ENCODE measurements at places on chromosomes 11 and 22.

DNA sequence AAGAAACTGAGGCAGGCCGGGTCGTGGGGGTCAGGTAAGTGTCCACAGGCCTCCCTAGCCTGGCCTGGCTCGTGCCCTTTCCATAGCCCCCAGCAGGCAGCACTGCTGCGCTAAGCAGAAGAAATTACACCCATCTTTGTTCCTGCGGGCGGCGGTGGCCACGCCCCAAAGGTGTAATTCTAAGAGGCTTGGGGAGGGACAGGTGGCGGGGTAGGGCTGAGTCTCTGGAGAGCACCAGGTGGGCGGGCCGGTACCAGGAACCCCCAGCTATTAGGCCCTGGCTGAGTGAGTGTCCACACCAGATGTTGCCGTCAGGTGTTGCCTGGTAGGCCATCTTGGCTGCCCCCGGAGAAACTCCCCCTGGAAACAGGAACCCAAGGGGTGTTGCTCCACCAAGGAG lies 12.3 kb upstream of the ARAP1 start:
- DNase-seq, result no peak

GRCh38 chr11:14315130-14315529 lies 43.9 kb downstream of the RRAS2 start:
- DNase-seq, result no peak

DNA sequence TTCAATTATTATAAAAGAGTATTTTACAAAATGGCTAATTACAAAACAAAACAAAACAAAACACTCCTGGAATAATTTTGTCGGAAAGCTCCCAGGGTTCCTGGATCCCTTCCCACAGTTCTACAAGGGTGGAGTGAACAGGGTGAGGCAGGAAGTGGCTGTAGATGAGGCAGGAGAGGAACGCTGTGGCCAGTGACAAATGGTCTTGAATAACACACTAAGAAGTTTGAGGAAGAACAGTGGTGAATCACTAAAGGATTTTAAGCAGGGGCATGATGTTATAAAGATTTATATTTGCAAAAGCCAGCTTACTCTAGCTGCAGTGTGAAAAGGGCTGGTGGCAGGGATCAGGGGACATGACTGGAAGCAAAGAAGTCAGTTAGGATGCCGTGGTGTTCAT lies 33.8 kb upstream of the APOA1 start:
- no peak for DNase-seq

- DNase-seq, result no peak
Observed at GRCh38 chr11:126978911-126979310, 21.7 kb downstream of the KIRREL3 start.

- no peak for DNase-seq
Observed at GRCh38 chr11:1165256-1166041, 7.7 kb downstream of the MUC5AC start.

DNA sequence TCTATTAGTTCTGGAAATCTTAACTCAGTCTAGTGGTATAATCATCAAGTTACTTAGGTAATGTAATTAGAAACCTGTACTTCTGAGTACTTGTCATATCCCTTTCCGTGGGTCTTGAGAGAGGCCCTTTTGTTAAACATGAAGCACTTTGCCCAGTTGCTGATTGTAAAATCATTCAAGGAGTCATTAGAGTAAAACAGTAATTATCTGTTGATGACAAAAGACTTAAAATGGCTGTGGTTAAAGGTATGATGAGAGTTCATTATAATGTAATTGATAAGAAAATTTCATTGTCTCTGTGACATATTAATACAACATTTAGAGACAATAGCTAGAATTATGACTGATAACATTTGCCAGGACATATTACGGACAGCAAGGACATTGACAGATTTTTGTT lies 34.3 kb downstream of the PRR5L start:
- no peak for DNase-seq

- no peak for DNase-seq
Observed at GRCh38 chr22:43889860-43890253, 2.0 kb downstream of the PNPLA5 start.

GRCh38 chr22:37139762-37140161 lies 10.0 kb downstream of the IL2RB start:
- DNase-seq, result no peak

DNA sequence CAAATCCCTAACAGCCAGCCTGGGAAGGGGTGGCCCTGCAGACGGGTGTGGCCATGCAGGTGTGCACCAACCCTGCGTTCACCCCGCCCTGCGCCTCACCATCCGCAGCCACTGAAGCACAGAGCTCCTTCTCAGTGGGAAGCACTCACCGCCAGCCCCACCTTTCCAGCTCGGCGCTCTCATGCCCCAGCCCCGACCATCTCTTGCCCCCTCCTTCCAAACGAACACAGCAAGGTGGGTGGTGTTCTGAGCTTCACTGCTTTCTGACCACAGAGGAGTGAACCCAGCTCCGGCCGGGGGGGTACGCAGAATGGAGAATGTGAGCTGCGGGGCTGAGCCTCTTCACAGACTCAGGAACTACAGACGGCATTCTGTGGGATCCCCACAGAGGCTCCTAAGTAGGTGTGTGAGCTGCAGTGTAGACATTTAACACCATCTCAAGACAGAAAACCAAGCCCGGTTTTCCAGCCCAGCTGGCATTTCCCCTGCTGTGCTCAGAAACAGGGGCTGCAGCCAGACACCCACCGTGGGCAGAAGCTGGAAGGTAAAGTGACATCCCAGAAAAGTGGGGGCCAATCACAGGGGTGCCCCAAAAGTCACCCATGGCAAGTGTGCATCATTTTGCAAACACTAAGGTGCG lies 88.4 kb upstream of the RTL6 start:
- no peak for DNase-seq

DNA sequence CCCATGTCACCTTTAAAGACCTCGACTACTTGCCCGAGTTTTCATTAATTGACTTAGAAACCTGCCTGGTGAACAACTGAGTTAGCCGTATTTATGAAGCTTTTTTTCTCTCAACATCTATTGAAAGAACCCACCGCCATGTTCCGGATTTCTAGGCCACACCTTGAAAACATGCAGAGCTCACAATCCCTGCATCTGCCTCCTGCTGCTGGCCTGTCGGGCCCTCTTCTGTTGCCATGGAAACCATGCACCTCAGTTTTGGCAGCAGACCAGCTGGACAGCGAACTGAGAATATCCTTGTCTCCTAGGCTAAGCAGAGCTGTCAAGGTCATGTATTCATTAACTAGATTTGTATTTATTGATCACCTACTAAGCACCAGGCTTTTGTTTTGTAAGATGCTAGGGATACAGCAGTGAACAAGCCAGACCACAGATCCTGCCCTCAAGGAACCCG lies 4.3 kb upstream of the PATZ1 start:
- DNase-seq, result no peak

GRCh38 chr11:75840522-75840921 lies 25.5 kb downstream of the UVRAG start:
- DNase-seq, result no peak

GRCh38 chr11:74438681-74439080 lies 28.7 kb downstream of the KCNE3 start:
- no peak for DNase-seq

DNA sequence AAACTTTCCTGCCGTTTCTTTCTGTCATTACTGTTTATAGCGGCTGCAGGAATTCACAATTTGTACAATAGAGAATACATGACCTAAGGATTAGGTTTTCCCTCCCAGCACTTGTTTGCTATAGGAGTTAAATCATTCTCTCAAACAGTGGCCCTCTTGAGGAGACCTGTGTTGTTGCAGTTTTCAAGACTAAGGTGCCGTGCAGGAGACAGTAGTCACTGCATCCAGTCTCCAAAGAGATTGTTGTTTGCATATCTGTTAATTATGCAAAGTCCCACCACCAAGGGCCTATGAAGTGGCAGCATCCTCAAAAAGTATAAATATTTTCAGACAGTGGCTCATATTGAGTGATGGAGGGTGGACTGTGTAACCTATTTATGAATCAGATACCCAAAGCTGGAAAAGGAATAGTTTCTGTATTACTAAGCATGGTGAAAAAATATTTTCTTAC lies 2.3 kb downstream of the PRSS23 start:
- no peak for DNase-seq

DNA sequence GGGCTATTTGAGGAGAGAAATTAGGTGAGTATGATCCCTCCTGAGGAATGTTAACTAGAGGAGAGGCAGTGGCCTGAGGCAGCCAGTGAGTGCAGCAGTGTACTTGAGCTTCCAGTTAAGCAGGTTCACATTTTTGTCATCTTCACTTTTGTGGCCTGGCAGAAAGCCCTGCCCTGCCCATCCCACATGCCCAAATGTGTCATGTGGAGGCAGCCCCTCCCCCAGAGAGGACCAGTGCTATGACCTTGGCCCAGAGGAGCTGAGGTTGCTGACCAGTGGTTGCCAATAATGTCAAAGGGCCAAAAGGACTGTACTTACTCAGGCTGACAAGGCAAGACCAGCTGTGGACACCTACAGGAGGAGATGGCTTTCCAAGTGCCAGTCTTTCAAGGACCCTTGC lies 17.6 kb upstream of the GRK2 start:
- DNase-seq, result peak; percentile 9

DNA sequence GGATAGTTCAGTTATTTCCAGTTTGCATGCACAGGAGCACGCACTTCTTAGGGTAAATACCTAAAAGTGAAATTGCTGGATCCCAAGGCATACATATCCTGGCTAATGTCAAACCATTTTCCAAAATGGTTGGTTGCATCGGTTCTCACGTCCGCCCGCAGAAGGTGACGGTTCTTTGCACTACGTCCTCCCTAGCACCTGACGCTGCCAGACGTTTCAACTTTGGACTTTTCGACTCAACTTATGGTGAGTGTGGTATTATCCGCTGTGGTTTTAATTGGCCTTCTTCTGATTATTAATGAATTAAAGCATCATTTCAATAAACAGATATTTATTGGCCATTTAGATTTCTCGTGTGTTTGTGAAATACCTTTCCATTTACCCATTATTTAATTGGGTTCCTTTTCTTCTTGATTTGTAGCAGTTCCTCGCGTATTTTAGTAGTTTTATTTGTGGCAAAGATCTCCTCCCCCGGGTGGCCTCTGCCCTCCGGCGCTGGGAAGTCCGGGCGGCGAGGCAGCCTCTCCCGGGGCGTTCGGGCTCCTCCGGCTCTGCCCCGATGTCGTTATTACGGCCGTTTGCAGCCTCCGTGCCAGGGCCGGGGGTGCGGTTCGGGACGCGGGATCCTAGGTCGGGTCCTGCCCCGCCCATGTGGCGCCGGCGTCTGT lies at the start of gene JHY:
JHY (plus strand) TSS at position 571 of the 668 bp plus-strand sequence. CDS start 3,091 bp downstream, outside the sequence.
- no peak for DNase-seq

- DNase-seq, result peak; percentile 85
Observed at GRCh38 chr22:22357024-22357883, 112.7 kb downstream of the VPREB1 start.

GRCh38 chr11:72682858-72683243 lies 8.6 kb upstream of the PDE2A start:
- no peak for DNase-seq

DNA sequence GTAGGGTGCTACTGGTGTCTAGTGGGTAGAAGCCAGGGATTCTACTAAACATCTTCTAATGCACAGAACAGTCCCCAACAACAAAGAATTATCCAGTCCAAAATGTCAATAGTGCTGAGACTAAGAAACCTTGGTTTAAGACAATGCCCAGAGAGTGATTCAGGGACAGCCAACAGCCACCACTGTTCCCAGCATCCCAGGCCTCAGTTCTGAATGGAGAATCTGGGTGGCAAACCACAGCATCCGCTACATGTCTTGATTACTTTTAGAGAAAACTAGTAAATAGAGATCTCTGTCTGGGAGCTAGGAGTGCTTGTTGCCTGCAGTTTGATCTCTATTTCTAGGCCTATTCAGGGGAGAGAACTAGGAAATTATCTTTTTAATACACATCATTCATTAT lies 20.9 kb upstream of the SIK2 start:
- DNase-seq, result no peak

GRCh38 chr11:8833568-8834315 lies 77.2 kb upstream of the AKIP1 start:
- DNase-seq, result no peak

- DNase-seq, result no peak
Observed at GRCh38 chr11:85096939-85097338, 530.2 kb downstream of the DLG2 start.

- DNase-seq, result no peak
Observed at GRCh38 chr11:31690041-31690440, 121.1 kb downstream of the PAX6 start.

DNA sequence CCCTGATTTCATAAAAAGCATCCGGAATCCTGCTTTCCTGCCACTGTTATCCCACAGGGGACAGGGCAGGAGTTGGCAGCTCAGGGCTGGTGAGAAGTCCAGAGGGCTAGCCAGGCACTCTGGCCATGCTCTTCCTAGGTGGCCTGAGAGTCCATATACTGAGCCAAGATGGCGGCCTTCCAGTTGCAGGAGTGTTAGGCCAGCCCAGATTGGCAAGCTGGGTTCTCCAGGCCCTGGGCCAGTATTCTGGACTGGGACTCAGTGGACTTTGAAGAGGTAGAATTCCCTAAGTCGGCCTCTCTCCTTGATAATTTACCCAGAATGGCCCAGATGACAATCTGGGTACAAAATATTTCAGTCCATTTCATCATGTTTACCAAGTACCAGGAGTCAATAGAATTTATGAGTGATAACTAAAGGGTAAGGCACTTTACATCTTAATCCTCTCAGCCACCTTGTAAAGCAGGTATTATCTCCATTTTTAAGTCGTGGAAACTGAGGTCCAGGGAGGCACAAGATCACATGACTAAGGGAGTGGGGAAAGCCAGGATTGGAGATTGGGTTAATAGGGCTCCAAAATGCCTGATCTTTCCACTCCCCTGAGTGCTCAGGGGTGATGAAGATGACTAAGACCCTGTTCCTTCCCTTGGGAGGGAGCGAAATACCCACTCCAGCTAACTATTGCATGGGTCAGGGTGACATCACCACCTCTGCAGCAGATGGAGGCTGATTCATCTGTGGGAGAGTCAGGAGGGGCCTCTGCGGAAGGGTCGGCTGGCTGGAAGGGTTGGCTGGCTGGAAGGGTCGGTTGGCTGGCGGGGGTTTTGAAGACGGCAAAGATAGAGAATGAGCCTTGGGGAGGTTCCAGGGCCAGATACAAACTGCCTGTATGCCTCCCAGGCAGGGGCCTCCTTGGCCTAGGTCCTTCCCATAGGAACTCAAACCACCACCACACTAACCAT lies 1.2 kb upstream of the MICALL1 start:
- no peak for DNase-seq

DNA sequence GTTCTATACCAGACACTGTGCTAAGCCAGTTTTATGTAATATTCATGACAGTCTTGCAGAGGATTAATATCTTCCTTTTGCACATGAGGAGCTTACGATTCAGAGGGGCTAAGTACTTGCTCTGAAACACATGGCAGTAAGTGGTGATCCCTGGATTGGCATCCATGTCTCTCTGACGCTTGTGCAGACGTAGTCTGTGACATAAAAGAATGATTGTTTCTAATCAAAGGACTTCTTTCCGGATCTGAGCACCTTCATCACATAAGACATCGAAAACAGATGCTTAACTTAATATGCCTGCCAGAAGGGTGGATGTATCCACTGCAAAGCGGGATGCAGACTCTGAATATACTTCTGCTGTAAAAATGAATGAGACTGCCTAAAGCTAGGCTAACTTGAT lies 74.8 kb downstream of the ARHGAP42 start:
- no peak for DNase-seq

GRCh38 chr11:17496406-17496805 lies 19.8 kb upstream of the ABCC8 start:
- DNase-seq, result no peak

All from progenitor cell of endocrine pancreas (in vitro differentiated cells).